ENCODE measurements at places on chromosomes 7 and 10.

DNA sequence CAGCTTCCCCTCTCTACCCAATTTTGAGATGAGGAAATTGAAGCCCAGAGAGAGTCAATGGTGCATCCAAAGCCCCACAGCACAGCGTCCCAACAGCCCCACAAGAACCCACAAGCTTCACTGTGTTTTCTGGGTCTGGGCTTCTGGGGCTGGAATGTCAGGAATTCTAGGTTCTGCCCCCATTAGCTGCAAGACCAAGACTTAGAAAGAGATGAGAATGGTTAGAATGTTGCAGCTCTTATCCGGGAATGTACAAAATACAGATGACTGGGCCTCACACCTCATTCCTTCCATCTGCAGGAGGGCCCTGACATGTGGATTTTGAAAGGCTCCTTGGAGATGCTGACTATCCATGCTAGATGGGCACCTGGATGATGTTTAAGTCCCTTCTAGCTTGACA lies 6.0 kb upstream of the SGPL1 start:
- no peak for DNase-seq

DNA sequence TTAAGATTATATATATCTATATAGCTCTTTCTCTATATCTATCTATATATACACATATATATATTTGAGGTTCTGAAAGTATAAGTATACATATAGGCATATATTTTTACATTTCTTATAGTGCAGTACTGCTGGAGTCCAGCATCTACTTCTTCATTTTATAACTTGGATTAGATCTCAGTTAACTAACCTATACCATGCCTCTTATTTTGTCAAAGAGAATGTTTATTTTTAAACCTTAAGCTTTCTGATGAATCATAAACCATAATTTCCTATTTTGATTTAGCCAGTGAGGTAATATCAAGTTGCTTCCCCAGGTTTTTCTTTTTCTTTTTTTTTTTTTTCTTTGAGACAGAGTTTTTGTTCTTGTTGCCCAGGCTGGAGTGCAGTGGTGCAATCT lies 8.1 kb downstream of the ZNF32 start:
- DNase-seq = no peak

DNA sequence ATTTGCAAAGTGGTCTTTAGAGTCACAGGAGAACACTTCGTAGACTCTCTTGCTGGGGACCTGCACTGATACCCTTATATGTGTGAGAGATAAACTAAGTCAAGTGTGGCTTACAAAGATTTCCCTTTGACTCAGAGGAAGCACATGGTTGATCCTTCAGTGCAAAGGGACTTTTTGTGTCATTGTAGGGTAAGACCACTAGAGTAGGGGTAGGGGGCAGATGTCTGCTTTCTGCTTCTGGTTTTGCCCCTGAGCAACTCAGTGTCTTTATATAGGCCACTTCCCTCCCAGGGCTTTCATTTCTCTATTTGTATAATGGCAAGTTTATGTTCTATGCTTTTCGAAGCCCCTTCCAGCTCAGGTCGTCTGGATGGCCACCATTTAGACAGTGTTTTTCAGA lies 281.7 kb downstream of the SORCS3 start:
- DNase-seq = no peak

- no peak for DNase-seq
These were observed 68.9 kb downstream of the RBM33 start for GRCh38 chr7:155713384-155713783.

DNA sequence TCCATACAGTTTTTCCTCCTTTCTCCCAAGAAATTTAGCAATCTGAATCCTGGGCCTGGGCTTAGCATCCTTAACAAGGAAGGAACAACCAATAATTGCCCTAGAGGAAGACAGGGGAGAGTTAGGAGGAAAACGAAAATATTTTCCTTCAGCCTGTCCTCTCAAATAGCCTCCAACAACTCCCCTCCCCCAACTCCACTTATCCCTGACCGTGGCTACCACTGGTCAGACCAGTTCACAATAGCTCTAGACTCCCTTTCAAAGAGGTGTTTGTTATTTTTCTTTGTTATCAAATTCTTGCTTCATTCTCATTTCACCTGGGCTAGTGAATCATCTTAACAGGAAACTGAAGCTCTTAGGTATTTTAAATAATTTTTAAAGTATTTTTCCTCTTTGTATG lies 114.1 kb downstream of the CPED1 start:
- DNase-seq = no peak

DNA sequence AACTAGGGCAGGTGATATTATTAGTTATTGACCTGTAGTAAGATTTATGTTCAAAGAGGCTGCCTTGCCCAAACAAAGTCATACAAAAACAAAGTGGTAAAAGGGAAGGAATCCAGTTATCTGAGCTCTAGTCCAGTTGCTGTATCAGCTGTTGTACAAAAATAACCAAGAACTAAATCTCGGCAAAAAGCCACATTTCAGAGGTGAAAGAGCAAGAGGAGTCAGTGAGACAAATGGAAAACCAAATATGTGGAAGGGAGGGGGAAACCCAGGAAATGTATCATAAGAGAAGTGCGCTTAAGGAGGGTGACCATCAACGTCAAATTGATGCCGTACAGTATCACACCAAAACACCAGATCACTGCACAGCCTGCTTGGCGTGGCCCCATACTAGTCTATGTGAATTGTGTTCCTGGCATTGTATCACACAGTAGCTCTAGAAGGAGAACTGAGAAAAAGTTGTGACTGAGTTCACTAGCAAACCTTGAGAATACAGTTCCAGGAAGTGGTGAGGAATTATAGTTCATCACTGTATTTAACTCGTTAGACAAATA lies 6.4 kb downstream of the AGBL3 start:
- DNase-seq = no peak

GRCh38 chr7:4610768-4611467 lies 71.2 kb upstream of the FOXK1 start:
- no peak for DNase-seq

GRCh38 chr7:142796501-142797390 lies 26.0 kb downstream of the PRSS2 start:
- no peak for DNase-seq

GRCh38 chr10:130046591-130046990 lies 64.0 kb downstream of the C10orf143 start:
- DNase-seq = no peak

DNA sequence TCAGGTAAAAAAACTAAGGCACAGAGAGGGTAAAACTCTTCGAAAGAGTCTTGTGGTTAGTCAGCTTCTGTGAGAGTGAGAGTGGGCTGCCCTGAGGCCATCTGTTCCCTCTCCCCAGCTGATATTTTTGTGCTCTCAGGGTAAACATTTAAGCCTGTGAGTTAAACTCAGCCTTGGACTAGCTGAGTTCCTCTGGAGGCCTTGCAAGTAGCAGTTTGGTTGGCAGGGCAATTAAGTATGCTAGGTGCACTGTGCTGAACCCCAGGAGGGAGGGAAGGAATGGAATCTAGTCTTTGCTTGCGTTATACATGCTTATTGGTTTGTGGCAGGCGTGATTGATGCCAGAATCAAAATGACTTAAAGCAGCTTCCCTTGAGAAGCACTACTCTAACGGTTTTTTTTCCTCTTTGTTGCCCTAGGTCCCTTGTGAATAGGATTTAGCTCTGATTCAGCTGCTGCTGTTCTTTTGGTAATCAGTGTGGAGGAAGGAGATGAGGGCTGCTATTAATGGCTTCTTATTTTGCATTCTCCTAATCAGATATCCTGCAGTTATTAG lies 140.2 kb downstream of the AUTS2 start:
- no peak for DNase-seq

- no peak for DNase-seq
These were observed 70.3 kb upstream of the AGK start for GRCh38 chr7:141480953-141481352.

- no peak for DNase-seq
These were observed 35.5 kb downstream of the RPA3 start for GRCh38 chr7:7682861-7683260.

GRCh38 chr7:21620054-21620453 lies 77.2 kb downstream of the DNAH11 start:
- no peak for DNase-seq

DNA sequence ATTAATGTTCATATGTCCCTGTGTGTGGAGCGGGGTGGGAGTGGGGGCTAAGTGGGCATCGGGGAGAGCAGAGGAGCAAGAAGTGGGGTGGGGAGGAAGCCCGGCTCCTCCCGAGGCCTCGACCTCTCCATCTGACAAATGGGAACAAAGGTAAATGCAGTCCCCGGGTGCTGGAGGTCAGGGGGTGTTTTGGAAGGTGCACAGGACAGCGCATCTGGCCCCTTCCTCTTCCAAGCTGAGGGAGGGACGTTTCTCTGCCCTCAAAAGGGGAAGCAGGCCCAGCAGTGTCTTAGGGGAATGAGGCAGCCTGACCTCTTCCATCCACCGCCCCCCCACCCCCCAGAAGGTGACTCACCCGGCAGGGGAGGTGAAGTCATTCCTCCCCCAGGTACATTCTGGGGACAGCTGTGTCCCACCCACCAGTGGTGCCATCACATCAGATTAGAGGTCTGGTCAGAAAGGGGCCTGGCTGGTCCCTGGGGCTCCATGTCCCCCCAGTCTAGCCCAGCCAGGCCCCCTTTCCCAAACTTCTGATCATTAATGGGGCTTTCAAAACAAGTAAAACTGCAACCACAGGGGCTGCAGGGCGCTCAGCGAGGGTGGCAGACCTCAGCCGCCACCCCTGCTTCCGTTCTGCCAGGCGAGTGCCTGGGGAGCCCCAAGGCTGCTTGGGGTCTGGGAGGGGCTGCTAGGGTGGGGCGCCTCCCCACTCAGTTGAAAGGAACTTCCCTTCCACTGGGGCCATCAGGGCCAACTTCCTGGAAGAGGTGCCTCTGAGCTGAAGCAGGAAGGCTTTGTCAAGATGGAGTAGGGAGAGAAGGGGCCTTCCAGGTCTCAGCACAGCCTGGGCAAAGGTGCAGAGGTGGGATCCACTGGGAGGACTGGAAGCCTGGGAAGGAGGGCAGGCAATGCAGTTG lies 10.8 kb downstream of the LFNG start:
- DNase-seq = peak; percentile 57

DNA sequence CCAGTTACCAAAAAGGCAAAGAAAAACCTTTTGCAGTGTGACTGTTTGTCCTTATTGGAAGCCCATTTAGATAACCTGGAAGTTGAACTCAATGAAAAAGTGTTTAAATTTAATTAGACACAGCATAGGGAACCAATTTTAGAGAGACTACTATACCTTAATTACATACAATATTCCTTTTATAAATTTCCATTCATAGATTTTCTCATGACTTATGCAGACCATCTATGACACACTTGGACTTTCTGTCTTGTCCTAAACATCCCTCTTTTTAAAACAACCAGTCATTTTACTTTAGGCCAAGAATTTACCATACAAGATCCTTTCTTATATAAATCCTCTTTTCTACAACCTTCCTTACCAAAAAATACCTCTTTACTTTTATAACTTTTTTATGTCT lies 61.6 kb downstream of the MTURN start:
- no peak for DNase-seq

DNA sequence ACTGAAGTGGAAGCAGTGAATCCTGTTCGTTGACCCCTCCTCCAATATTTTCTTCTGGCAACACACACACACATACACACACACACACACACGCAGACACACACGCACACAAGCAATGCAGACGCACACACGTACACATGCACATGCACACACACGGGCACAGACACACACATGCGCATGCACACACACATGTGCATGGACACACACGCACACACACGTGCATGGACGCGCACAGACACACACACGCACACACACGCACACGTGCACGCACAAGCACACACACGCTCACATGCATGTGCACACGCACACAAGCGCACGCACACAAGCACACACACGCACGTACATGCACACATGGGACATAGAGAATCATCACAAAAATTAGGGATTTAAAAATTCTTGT lies 488.2 kb upstream of the TPK1 start:
- no peak for DNase-seq

- DNase-seq = no peak
These were observed 88.5 kb downstream of the AKR1D1 start for GRCh38 chr7:138164804-138165203.

DNA sequence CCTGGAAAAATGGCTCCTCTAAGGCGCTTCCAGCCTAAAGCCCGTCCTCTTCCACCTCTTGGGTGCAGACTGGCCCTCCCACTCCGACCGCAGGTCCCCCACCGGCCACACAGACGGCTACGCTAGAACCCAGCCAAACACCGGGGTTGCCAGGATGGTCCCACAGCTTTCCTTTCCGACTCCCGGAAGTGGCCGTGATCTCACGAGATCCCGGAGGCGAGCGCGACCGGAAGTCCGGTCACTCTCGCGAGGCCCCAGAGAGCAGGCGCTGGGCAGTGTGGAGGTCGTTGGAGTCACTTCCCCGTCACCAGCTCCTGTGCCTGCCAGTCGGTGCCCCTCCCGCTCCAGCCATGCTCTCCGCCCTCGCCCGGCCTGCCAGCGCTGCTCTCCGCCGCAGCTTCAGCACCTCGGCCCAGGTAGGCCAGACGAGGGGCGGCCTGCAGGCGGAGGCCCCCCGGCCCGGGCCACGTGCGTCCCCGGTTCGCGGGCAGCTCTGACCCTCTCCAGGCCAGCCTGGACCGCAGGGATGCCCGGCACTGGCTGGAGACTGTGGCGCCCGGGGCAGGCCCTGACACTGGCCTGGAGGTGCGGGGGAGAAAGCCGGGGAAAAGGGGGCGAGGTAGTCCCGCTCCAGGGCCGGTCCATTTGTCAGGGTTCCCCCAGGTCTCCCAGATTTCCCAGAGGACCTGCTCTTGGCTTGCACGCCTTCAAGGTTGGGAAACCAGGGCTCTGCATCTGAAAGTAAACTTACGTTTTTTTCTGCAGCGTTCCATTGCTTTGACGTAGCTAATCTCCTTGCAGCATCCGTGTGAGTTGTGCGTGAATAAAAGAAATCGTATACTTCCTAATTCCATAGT lies at the start of the genes MDH2 and STYXL1:
MDH2 (plus strand) TSS at position 296 of the 857 bp plus-strand sequence; CDS start at position 351, 55 bp downstream.
STYXL1 (minus strand) TSS at position 190 of the 857 bp plus-strand sequence. CDS start 17,477 bp downstream, outside the sequence.
- peak; percentile 71 for DNase-seq

GRCh38 chr10:97747573-97747972 lies 10.6 kb downstream of the ZFYVE27 start:
- no peak for DNase-seq

- no peak for DNase-seq
These were observed 63.7 kb upstream of the APBB1IP start for GRCh38 chr10:26374426-26374825.

GRCh38 chr7:105838627-105839231 lies 37.7 kb downstream of the ATXN7L1 start:
- no peak for DNase-seq

Data from activated naive CD4-positive, alpha-beta T cell (primary cell).